ENCODE measurements at places on chromosomes 6 and 20. TPM values are rescaled to one million over a fixed set of nuclear protein-coding genes. Genes with fewer than 3 reads are reported as not detected.

POM121L2 gene
- not detected for total RNA-seq

MARCKS gene
- 50.7 TPM for total RNA-seq

MICAL1 gene
- 43.3 TPM for total RNA-seq

AK9 gene
- 0.19 TPM for total RNA-seq

TCP11 gene
- not detected for total RNA-seq

EPHA7 gene
- total RNA-seq, result not detected

ECT2L gene
- not detected for total RNA-seq

UBD gene
- total RNA-seq, result not detected

CTCFL gene
- not detected for total RNA-seq

OR2J3 gene
- not detected for total RNA-seq

PRRT1 gene
- not detected for total RNA-seq

DDO gene
- total RNA-seq, result 0.23 TPM

KIF25 gene
- not detected for total RNA-seq

Measured in hair follicular keratinocyte (primary cell).